ENCODE measurements at places on chromosomes 11 and 22.

DNA sequence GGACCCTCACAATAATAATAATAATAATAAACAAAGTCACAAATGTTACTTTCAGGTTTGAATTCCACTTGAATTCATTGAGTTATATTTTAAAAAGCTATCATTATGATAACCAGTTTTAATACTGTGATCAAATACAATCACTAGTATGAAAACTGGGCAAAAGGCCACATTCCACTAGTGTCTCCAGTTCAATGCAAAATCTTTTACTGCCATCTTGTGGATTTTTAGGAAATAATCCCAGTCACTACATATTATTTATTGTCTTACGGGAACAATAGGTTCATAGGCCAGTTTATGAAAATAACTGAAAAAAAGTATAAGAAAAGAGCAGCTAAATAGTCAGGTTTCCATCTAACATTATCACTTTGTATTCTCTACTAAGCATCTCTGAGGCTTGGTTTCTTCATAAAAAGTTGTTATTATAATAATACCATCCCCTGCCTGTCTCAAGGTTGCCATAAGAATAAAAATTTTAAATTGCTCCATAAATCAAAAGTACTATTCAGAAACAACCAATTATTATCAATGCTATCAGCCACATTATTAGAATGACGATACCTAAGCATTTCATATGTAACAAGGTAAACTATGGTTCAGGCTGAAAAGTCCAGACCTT lies 533.9 kb upstream of the CCDC90B start:
- no peak for DNase-seq

DNA sequence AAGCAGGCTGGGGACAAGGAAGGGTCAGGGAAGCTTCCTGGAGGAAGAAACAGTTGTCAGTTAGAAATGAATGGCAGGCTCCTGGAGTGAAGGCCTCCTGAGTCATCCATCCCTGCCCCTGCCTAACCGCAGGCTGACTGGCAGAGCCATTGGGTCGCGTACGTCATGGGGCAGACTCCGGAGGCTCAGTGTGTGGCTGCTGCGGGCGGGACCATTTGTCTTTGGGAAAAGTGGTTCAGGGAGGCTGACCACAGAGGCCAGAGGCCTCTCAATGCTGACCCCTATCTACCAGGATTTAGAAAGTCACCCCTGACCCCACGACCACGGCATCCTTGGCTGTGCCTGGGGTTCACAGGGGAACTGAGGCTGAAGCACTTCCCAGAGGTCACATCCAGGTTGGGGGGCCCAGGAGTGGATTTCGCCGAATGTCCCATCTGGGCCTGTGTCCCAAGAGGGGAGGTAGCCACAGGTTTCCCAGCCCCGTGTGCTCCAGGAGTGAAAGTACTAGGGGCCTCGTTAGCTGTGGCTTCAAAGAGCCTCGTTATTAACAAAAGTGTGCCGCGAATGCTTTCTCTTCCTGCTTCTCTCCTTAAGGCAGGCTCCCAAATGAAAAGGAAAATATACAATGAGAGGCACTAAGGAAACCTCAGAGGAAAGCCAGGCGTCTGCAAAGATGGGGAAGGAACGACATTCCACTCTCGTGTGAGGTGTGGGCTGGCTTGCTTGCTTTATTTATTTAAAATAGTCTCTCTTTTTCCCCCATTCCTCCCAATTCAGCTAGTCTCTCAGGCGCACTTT lies 58.9 kb downstream of the FLRT1 start:
- no peak for DNase-seq

GRCh38 chr22:49783926-49784629 lies 43.6 kb downstream of the BRD1 start:
- no peak for DNase-seq

DNA sequence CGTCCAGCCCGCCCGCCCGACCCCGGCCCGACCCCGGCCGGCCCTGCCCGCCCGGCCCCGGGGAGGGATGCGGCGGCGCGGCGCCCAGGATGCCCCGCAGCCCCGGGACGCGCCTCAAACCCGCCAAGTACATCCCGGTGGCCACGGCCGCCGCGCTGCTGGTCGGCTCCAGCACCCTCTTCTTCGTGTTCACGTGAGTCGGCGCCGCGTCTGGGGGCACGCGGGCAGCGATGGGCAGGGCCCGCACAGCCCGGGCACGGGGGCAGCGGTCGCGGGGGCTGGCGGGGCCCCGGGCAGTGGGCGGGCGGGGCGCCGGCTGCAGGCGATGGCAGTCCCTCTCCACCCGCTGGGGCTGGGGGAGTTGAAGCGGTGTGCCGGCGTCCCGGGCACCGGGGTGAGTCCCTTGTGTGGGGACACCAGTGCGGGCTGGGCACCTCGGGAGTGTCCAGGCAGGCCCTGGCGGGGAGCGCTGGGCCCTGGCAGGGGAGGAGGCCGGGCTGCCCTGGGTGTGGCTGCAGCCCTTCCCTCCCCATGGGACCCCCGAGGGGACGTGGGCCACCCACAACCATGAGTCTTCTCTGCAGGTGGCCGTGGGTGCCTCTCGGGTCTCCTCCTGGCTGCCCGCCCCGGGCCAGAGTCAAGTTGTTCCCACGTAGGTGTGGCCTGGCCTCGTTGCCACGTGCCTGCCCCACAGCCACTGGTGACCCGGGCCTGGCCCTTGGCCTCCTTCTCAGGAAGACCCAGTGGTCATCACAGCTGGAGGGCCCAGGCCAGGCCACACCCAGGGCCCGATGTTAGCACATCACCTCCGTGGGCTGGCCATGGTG lies 468 bp downstream of the ZDHHC8 start:
- DNase-seq, result peak; percentile 36

DNA sequence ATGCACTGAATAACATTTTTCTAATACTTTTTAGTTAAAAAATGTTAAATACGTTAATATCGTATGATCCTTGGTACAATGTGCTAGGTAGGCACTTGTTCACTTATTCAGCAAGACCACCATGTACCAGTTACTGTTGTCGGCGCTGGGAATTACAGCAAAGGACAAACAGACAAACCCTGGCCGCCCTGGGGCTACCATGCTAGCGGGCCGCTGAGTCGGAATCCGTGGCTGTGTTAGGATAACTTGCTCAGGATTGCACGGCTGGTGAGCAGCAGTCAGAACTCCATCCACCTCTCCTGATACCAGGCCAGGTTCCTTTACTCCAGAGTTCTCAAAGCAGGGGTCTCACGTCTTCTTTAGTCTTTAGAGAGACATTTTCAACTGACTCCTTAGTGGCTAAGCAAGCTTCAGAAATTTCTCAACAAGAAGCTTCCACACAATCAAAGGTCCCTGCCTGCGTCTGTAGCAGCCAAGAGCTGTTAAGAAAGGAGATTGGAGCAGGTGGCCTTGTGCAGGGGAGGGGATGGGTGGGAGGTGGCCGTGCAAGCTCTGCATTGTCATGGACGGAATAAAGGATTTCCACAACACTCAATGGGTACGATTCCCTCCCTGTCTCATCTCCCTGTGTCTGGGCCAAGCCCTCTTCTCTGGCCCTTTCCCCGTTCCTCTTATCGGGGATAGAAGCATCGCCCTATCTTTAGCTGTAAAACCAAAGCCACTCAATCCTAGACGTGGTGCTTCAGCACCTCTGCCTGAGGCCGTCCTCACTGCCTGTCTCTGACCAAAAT lies 39.8 kb upstream of the NNMT start:
- no peak for DNase-seq

DNA sequence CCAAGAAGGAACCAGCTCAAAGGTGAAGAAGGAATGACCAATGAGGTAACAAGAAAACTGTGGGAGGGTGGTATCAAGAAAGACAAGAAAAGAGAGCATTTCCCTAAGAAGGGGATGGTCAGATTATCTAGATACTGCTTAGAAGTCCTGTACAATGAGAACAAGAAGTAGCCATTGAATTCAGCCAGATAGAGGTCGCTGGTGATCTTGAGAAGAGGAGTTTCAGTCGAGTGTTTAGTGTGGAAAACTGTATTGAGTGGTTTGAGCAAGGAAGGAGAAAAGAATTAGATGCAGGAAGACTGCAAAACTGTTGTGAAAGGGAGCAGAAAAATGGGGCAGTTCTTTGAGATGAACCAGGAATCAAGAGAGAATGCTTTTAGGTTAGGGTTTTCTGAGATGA lies 74.6 kb upstream of the FAT3 start:
- DNase-seq, result no peak

GRCh38 chr11:10638316-10638925 lies 55.1 kb downstream of the IRAG1 start:
- DNase-seq, result no peak

DNA sequence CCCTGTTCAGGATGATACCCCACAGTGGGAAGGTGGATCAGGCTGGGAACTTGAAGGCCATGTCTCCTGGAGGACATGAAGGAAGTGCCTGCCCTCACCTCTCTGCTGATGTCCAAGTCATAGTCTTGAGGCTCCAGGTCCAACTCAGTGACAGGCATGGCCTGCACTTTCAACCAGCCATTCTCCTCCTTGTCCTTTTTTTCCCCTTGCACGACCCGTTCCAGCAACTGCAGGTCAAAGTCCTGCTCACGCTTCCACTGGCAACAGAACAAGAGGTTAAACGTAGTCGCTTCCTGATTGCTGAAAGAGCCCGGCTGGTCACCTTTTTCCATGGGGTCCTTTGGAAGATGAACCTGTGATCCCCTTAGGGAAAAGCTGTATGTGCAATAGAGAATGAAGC lies 47.7 kb downstream of the C11orf58 start:
- no peak for DNase-seq

GRCh38 chr22:37633625-37634416 lies 5.6 kb upstream of the SH3BP1 start:
- peak; percentile 54 for DNase-seq

GRCh38 chr11:31199378-31199777 lies 170.2 kb downstream of the DCDC1 start:
- DNase-seq, result no peak

- DNase-seq, result no peak
Measured at GRCh38 chr11:11501546-11502262, 120.1 kb downstream of the GALNT18 start.

- DNase-seq, result no peak
Measured at GRCh38 chr22:23898006-23898974, 4.1 kb downstream of the MIF start.

- no peak for DNase-seq
Measured at GRCh38 chr22:27223317-27224177, 566.2 kb downstream of the MIAT start.

DNA sequence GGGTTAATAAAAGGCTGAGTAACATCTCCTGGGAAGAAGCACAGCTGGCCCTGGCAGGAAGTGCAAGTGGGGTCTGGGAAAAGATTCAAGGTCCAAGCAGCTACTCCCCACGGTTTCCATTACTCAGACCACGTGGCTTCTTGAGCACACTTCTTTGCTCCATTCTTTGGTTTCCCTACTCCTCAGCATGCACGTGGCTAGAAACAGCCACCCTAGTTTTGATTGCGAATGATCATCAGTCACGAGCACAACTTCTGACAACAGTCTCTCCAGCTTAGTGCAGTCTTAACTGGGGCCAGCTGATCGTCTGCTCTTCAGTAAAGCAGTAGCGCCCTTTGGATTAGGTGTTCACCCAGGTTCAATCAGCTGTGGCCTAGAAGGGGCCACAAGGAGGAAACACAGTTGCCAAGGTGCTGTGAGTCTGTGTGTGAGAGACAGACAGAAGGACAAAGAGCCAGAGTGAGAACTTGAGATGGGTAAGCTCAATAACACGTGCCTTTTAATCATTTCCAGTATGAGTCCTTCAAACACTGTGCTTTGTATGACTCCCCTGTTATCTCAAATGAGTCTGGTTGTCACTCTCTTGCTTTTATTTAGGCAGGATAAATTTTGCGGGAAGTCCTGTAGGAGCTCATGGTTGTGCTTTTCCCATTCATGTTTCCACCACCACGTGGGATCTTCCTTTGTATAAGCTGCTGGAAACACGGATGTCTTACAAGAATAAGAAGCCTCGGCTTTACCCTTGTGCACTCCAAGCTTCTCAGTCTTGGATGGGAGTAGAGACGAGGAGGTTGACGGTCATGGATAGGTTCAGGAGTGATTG lies 901 bp upstream of the PARVA start:
- no peak for DNase-seq

All from CD8-positive, alpha-beta memory T cell (primary cell).